ENCODE measurements at places on chromosomes 16 and 17. TPM values are rescaled to one million over a fixed set of nuclear protein-coding genes. Genes with fewer than 3 reads are reported as not detected.

DNA sequence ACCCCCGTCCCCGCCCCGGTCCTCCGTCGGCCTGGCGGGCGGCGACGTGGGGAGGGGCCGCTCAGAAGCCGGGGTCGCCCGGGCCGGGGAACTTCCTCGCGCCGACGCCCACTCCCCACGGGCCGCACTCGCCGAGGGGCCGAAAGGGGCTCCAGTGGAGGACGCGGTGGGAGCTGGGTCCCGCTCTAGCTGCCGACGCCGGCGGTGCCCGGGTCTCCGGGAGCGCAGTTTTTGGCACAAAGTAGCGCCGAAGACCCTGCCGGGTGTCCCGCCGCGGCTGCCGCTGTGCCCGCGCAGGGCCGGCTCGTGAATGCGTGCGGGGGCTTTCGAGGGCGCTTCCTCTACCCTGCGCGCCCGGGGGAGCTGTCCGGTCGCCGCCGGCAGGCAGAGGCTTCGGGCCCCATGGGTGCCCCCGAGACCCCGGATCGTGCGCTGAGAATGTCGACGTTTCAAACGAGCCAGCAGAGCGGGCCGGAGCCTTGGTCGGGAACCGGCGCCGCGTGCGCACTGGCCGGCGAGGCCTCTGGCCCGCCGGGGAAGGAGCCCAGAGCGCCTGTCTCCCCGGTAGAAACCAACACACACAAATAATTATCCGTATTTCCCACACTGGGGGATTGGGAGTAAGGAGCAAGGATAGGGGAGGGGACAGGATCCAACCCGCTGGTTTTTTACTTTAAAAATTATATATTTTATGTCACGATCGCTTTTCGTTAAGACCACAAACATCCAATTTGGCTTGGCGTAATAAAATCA is 46.6 kb upstream of the SLC38A10 start:
- DNase-seq = no peak

GRCh38 chr16:4954714-4955113 is 3.4 kb upstream of the SEC14L5 start:
- no peak for DNase-seq

GRCh38 chr17:16988749-16989229 is 16.9 kb upstream of the TNFRSF13B start:
- DNase-seq = peak; percentile 55

- no peak for DNase-seq
These were observed 9.6 kb upstream of the UQCRC2 start for GRCh38 chr16:21943571-21943970.

DNA sequence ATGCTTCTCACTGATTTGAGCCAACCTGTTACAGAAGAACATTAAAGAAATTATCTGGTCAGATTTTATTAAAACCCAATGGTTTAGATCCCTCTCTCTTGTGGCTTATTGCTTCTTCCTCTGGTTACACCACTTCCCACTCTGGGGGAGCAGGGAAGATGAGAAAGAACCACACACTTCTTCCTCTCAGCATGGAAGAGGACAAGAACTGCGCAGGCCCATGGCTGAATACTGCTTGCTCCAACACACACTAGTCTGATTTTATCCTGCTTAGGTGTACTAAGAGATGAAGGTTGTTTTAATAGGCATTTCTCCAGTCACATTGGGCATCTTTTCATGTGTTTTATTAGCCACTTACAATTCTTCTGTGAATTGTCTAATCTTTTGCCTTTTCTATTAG is 27.6 kb downstream of the MAP3K3 start:
- no peak for DNase-seq

CD300E gene
- not detected for total RNA-seq
